ENCODE measurements at places on chromosomes 7 and 10.
A peak's percentile ranks its signal among the peaks of the same experiment; 100 is the strongest.

- no peak for DNase-seq
Observed at GRCh38 chr7:122123746-122124145, 20.3 kb downstream of the AASS start.

- peak; percentile 87 for DNase-seq
Observed at GRCh38 chr10:70132098-70133029, at the start of gene AIFM2. Gene AIFM2, minus strand, starts transcription at chr10:70132825. Its CDS starts 8,741 bp downstream, at chr10:70124084.

- DNase-seq, result no peak
Observed at GRCh38 chr10:35056686-35057085, 33.5 kb downstream of the CUL2 start.

- DNase-seq, result no peak
Observed at GRCh38 chr7:48192996-48193395, 21.7 kb downstream of the ABCA13 start.

GRCh38 chr10:4353964-4354363 is 472.0 kb upstream of the AKR1E2 start:
- DNase-seq, result peak; percentile 9

- no peak for DNase-seq
Observed at GRCh38 chr7:117810642-117811512, 62.4 kb downstream of the CTTNBP2 start.

Data from Calu3 (cell line).